ENCODE measurements at places on chromosomes 6 and 20.

DNA sequence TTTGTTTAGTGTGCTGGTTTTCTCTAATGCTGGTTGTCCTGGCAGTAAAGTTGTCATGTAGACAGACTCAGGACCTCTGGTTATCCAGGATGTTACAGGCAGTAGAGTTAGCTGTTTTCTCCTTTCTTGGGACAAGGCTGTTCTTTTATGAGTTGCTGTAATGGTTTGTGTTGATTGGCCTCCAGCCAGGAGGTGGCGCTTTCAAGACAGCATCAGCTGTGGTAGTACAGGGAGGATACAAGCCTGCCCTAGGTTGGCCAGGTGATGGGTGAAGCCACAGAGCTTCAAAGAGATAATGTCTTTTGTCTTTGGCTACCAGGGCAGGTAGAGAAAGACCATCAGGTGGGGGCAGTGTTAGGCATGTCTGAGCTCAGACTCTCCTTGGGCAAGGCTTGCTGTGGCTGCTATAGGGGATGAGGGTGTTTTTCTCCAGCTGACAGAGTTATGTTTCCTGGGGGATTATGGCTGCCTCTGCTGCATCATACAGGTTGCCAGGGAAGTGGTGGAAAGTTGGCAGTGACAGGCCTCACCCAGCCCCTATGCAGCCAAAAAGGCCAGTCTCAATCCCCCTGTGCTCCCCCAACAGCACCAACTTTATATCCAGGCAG is 127.2 kb upstream of the TAB2 start:
- no peak for DNase-seq

GRCh38 chr20:44056010-44056698 is 130.8 kb downstream of the JPH2 start:
- peak; percentile 11 for DNase-seq

DNA sequence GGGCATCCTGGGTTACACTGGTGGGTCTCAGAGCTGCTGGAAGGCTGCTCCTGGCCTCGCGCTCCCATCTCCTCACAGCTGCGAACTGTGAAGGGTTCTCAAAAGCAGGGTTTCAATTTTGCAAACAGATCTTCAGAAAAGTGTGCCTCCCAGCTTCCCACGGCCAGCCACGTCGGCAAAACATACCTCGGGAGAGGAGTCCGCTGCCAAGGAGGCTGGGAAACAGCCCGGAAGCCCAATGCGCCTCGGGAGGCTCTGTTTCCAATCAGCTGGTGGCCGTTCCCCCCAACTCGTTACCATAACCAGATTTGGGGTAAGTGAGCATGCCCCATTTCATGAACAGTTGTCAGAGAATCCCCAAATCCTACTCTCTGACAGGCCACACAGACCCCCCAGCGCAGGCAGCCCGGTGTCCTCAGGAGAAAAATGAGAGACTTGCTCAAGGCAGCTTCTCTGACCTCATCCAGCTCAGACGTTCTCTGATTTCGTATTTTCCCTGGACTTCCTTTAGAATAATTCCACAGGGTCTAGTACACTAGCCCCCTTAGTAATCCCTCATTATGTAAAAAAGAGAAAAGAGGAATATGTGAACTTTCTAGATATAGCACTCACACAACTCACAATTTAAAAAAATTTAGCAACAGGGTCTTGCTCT is 98.4 kb downstream of the SNX5 start:
- DNase-seq = no peak

GRCh38 chr6:134701301-134701700 is 248.6 kb downstream of the ALDH8A1 start:
- peak; percentile 70 for DNase-seq

- DNase-seq = no peak
Measured at GRCh38 chr6:71855406-71855805, 30.9 kb upstream of the RIMS1 start.

DNA sequence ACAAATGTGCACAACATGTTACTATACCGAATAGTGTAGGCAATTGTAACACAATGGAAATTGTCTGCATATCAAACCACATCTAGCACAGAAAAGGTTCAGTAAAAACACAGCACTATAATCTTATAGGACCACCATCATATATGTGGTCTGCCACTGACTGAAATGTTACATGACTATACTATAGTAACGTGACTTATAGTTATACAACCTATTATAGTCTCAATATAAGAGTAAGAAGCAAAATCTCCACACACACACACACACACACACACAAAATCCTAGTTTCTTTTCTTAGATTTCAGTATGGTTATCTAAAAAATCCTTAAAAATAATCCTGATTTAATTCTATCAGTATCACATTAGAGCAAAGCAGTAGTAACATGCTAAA is 164.6 kb downstream of the RALGAPA2 start:
- DNase-seq = no peak

DNA sequence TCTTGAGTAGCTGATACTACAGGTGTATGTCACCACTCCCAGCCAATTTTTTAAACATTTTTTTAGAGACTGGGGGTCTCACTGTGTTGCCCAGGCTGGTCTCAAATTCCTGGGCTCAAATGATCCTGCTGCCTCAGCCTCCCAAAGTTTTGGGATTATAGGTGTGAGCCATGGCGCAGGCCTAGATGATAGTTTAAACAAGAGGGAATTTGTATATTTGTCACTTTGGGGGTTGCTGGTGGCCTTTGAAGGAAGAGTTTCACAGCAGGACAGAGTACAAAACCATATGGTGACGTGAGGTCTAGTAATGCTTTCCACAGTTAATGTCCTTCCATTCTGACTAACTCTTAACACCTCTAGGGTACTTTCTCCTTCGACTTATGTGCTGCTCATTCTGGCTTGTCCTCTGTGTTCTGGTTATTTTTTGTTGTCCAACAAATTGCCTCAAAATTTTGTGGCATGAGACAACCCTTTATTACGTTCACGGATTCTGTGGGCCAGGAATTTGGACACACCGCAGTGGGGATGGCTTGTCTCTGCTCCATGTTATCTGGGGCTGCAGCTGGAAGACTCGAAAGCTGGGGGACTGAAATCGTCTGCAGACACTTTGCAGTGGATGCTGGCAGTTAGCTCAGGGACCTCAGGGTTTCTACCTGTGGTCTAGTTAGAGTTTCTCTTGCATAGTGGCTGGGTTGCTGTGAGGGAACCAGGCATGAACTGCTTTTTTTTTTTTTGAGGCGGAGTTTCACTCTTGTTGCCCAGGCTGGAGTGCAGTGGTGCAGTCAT is 23.0 kb upstream of the IER3 start:
- no peak for DNase-seq

- DNase-seq = no peak
Measured at GRCh38 chr20:46122071-46122470, 4.0 kb downstream of the CD40 start.

GRCh38 chr6:12935637-12936036 is 219.1 kb downstream of the PHACTR1 start:
- no peak for DNase-seq

DNA sequence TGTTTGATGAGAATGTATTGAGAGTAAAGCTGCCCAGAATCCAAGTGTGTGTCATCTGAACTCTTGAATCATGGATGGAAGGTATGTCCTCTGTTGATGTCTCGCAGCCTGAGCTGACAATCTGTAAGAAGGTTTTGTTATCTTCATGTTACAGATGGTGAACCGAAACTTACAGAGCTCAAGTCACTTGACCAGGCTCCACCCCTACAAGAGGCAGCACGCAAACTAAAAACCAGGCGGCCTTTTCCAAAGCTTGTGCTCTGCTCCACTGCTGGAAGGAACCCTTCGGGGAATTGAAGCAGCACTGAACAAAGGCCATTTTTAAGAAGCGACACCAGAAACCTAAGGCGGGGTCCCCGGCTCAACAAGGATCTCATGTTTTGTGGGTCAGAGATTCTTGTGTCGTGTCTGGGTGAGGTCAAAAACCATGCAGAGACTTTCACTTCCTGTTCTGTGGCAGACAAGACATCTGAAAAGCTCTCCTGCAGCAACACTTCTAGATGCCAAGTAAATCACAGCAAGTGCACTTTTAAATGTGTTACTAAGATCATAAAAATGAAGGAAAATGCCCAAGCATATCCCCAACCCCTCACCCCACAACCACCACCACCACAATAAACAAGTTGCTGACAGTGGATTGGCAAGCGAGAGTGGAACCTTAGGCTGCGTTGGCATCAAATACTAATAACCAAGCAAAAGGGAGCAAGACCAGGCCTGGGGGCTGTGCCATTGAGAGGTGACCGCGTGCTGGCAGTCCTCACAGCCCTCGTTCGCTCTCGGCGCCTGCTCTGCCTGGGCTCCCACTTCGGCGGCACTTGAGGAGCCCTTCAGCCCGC is 27.3 kb downstream of the NQO2 start:
- no peak for DNase-seq

DNA sequence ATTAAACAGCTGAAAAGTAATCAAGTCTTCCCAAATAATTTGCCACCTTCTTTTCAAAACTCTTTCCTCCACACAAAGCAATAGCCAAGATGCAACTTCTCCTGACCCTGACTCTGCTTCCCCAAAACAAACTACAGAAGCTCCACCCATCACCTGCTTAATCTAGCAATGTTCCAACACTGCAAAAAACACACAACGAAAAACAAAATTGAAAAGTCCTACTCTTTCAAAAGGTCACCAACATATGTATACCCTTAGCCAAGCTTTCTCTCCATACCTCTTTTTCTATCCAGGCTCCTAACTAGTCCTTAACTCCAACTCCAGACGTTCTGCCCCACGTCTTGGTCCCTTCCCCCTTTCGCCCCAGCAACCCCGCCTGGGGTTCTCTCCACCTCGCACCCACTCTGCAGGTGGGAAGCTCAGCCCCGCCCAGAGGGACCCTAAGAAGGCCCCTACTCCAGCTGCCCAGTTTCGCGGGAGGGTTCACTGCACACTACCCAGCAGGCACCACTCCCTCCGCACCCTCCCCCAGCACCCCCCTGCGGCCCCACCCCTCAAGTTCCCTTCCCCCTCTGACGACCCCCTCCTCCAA is 717 bp downstream of the CSNK2A1 start:
- DNase-seq = no peak

DNA sequence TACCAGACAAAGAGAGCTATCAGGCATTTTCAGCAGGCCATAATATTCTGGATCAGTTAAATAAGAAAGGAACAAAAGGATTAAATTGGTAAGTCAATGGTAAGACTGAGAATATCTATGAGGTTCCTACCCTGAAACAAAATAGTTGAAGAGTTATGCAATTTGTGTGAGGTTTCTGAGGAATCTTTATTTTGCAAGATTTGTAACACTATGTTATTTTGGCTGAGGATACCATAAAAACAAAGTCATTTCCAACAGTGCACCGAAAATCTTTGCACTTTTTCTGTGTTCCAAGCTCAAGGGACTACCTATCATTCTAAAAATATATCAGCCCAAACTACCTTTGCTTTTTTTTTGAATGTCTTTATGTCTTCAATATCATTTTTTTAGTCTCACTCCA is 383.3 kb upstream of the CITED2 start:
- no peak for DNase-seq

DNA sequence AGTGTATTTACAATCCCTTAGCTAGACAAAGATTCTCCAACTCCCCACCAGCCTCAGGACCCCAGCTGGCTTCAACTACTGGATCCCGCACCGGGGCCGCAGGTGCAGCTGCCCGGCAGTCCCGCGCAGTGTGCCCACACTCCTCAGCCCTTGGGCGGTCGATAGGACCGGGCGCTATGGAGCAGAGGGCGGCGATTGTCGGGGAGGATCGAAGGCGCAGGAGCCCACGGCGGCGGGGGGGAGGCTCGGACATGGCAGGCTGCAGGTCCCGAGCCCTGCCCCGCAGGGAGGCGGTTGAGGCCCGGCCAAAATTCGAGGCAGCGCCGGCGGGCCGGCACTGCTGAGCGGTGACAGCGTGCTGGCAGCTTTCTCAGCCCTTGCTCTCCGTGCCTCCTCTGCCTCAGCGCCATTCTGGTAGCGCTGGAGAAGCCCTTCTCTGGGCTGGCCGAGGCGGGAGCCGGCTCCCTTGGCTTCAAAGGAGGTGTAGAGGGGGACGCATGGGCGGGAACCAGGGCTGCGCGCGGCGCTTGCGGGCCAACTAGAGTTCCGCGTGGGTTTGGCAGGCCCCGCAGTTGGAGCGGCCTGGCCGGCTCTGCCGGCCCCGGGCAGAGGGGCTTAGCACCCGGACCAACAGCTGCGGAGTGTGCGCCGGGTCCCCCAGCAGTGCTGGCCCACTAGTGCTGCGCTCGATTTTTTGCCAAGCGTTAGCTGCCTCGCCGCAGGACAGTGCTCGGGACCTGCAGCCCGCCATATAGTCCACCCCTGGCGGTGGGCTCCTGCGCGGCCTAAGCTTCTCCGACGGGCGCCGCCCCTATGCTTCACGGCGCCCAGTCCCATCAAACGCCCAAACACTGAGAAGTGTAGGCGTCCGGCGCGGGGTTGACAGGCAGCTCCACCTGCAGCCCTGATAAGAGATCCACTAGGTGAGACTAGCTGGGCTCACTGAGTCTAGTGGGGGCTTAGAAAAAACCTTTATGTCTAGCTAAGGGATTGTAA is 32.4 kb upstream of the KIF13A start:
- no peak for DNase-seq

GRCh38 chr6:33987531-33988021 is 158.3 kb downstream of the GRM4 start:
- DNase-seq = no peak

- DNase-seq = no peak
Measured at GRCh38 chr20:2653556-2654383, 1.3 kb downstream of the NOP56 start.

GRCh38 chr6:39476151-39476550 is 153.6 kb upstream of the KCNK16 start:
- DNase-seq = no peak

DNA sequence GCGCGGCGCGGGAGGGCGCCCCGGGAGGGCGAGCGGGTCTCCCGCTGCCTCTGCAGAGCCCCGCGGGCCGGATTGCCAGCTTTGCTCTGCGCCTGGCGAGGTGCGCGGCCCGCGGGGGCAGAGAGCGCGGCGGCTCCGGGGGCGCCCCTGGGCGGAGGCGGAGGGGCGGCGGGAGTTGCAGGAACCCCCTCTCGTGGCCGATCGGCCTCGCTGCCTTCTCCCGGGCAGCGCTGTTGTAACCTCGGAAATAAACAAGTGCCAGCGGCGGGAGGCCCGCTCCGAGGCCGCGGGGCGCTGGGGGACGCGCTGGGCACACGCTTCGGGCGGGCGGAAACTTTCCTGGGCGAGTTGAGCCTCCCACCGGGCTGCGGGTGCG is 1.2 kb downstream of the CDH4 start:
- no peak for DNase-seq

- no peak for DNase-seq
Measured at GRCh38 chr6:6749702-6750491, 161.4 kb downstream of the LY86 start.

DNA sequence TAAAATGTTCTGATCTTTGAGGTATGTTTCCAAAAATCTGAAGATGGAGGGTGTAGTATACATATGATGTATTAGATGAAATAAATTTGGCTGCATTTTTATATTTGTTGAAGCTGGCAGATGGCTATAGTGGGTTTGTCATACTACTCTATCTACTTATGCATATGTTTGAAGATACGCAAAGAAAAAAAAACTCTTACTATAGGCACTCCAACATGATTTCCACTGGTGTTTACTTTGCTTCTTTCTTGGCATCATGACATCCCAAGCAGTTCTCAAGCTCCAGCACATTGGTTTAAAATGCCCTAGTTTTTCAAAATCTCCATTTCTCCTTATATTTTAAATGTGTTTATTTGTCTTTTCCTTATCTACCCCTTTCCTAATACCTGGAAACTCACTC is 711.8 kb downstream of the PHF3 start:
- no peak for DNase-seq

Measured in NCI-H2029 treated with DMSO at 0.1 percent for 48 hours (cell line).